ENCODE measurements at places on chromosomes 6 and 20. TPM values are rescaled to one million over a fixed set of nuclear protein-coding genes. Genes with fewer than 3 reads are reported as not detected.
A peak's percentile ranks its signal among the peaks of the same experiment; 100 is the strongest.

DNA sequence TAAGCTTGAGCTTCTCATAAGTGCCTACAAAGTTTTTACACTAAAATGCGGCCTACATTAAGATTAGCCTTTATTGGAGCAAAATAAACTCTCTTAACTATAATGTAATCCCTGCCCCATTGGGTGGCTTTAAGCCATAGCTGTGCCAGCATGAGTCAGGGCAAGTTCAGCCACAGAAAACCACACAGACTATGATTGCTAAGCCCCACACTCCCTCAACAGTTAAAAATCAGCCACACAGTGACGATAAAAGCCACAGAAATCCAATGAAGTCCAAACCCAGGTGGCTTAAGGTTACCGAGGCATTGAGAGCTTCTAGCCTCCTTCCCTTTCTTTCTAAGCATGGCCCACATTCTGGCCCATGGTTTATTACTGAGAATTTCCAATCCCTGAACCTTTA, 61.6 kb downstream of the GRM1 start:
- DNase-seq = no peak

- DNase-seq = no peak
Observed at GRCh38 chr20:47070176-47070575, 175.5 kb downstream of the EYA2 start.

- peak; percentile 88 for DNase-seq
Observed at GRCh38 chr6:89501222-89501621, 68.3 kb downstream of the ANKRD6 start.

DNA sequence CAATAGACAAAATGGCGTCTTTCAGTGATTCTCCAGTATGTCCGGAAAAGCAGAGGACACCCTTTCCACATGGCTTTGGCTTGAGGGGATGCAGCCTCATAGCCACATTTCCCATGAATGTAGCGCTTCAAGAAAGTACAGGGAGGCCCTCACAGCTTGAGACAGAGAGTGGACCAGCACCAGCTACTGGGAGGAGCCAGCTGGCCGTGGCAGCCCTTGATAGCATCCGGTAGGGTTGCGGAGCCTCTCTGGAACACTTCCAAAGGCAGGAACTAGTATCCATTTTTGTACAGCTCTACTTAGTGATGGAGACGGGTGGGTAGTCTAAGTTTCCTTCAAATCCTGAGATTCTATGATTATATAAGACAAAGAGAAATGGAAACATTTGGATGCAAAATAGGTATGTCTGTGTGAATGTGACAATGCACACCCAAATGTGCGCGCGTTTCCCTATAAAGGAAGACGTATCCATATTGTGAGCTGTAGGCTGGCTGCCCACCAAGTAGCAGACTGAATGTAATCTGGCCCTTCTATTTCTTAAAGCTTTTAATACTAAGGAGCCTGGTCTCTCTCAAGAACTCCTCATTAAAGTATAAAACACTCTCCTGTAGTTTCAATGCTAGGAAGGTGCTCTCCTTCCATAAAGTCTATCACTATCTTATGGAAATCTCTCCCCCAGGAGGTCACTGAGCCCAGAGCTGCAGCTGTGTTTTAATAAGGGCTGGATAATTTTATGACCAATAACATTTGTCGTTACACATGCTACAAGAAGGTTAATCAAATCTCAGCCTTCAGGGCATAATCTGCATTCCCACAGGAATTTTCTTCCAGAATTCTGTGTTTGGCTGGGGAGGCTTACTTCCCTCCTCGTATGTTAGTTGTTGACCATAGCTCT, 74.0 kb downstream of the SOBP start:
- DNase-seq = no peak

- DNase-seq = no peak
Observed at GRCh38 chr6:33967265-33967767, 163.5 kb upstream of the MLN start.

GRCh38 chr6:111357705-111358104, 125.3 kb downstream of the REV3L start:
- no peak for DNase-seq

DNA sequence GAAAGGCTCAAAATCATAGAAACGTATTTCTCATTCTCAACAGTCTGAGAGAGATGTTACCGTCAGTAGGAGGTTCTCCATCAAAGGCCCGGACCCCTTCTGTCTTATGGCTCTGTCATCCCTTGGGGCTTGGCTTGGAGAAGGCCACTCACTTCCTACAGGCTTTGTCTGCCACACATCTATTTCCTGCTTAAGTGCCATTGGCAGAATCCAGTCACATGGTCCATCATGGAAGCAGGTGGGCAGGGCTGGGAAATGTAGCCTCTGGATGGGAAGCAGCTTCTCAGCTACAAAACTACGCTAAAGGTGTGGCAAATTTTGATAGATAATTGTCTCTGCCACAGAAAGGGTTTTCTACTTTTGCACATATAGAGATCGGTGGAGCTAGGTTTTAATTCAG, 12.6 kb upstream of the ZFP64 start:
- DNase-seq = no peak

GRCh38 chr20:51899674-51900073, 97.4 kb upstream of the SALL4 start:
- peak; percentile 61 for DNase-seq

GRCh38 chr20:53774461-53775203, 181.0 kb upstream of the ZNF217 start:
- no peak for DNase-seq

DNA sequence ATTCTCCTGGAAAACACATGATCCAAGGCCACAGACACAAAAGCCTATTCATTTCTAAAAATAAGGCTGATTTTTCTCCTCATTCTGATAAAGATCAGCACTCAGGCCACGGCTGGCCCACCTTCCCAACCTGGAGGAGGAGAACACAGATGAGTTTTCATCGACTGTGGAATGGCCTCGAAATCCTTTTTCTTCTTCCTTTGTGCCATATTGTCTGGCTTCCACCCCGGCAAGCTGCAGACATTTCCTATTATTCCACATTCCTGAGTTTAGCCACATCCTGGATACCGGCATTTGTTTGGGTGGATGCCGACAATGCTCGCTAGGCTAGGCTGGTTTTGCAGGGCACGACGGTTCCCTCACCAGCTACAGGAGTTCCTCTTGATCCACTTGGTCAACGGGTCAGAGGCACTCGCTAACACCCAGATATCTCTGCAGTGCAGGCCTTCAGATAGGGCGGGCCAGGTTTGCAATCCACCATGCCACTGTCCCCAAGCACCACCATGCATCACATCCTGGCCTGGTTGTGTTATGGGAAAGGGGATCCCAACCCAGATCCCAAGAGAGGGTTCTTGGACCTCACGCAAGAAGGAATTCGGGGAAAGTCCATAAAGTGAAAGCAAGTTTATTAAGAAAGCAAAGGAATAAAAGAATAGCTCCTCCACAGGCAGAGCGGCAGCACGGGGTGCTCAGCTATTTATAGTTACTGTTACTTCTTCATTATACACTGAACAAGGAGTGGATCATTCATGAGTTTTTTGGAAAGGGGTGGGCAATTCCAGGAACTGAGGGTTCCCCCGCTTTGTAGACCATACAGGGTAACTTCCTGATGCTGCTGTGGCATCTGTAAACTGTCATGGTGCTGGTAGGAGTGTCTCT, 4.2 kb upstream of the CTSZ start:
- DNase-seq = peak; percentile 47

GRCh38 chr6:158996856-158997255, 3.1 kb downstream of the RSPH3 start:
- no peak for DNase-seq

DNA sequence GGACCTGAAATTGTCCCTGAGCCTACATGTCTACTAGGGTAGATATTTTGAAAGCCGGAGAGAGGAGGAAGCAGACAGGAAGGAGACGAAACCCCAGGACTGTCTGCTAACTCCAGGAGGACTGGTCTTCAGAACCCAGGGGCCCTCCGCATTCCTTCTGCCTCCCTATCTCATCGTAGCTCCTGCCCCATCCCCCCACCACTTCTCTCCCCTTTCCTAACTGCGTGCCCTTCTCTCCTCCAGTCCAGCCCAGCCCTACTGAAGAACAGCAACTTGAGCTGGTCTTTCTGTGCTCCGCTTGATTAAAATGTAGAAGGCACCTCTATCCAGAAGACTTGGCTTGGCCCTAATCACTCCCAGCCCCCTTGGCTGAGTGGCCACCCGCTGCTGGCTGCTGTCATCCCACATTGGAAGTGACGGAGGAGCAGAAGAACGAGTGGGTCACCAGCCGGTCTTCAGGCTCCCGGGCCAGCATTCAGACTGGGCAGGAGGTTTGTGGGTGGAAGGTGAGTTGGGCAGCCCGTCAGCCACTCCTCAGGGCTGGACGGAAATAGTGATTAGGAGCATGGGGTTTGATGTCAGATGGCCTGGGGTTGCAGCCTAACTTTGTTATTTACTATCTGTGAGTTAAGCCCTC, 28.8 kb upstream of the ANGPT4 start:
- peak; percentile 46 for DNase-seq

GRCh38 chr6:33758815-33759216, 12.1 kb upstream of the IP6K3 start:
- DNase-seq = no peak

GRCh38 chr6:41449399-41450245, 96.6 kb upstream of the FOXP4 start:
- no peak for DNase-seq

DNA sequence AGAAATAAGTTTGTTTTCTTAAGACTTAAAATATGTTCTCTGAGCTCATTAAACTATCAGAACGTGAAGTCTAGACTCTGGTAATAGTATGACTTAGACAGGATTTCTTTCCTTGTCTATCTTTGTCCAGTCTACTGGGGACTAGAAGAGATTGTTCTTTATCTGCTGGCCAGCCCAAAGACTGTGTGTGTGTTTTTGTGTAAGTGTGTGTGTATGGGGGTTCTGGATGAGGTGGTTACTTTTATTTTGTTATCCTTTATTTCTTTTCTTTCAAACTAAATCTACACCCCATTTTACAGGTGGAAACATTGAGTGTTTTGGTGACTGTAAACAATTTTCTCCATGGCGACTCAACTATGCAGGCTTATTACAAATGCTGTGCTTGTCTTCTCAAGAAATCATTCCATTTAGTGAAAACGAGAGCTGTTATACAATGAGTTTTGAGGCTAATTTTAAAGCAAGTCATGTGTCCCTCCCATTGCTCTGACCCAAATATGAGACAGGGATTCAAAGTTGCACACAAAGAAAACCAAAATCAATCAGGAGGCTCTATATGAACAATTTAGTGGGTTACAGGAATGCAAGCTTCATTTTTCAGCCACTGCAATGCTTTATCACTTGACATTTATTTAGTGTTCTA, 97.6 kb downstream of the ELOVL5 start:
- no peak for DNase-seq

DNA sequence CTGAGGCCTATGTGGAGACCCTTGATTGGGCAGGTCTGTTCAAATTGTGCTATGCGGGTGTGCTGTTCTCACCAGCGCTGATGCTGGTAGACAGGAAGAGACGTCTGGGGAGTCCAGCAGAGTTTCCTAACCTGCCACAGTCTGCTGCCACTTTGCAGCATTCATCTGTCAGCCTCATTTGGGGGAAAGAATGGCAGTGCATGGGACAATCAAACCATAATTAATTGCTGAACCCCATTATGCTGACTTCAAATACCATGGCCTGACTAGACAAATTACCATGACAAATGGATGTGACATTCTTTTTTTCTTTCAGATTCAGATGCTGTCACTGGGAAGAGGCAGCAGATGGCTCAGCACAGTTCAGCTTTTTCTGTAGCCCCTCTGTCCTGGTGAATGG, 171.4 kb upstream of the SYNDIG1 start:
- peak; percentile 31 for DNase-seq

GRCh38 chr6:89404512-89404911, 7.6 kb downstream of the RRAGD start:
- no peak for DNase-seq

GRCh38 chr20:21918398-21918797, 212.9 kb downstream of the PAX1 start:
- no peak for DNase-seq

DNA sequence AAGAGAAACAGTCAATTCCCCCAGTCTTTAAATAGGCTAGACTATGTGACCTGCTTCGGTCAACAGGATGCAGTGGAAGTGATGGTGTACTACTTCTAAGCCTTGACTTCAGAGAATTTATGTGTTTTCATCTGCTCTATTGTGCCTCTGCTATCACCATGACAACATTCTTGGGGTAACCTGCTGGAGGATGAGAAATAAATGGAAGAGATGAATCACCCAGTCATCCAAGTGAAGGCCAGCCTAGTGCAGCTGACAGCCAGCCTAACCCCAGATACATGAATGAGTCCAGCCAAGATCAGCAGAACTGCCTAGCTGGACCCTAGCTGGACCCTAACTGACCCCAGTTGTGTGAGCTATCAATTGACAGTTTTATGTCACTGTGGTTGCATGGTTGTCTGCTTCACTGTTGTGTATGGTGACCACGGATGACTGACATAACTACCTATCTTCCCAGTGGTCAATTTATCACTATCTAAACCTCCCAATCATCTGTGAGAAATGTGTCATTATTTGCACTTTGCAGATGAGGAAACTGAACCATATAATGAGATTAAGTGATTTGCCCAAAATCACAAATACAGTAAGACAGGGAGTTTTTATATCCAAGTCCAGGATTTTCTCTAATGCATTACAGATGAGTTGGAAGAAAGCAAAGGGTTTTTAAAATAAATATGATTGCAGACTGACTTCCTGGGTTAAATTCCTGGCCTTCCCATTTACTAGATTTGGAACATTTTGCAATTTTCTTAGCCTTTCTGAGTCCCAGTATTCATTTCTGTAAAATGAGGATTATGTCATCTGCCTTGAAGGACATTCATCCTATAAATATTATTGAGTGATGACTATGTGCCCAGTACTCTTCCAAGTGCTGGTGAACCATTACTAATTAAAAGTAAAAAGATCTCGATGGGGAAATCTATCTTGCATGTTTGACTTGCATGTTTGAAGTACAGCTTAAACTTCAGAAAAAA, 136.4 kb upstream of the PLCB4 start:
- DNase-seq = no peak

- no peak for DNase-seq
Observed at GRCh38 chr6:166423781-166424180, 41.0 kb upstream of the MPC1 start.

DNA sequence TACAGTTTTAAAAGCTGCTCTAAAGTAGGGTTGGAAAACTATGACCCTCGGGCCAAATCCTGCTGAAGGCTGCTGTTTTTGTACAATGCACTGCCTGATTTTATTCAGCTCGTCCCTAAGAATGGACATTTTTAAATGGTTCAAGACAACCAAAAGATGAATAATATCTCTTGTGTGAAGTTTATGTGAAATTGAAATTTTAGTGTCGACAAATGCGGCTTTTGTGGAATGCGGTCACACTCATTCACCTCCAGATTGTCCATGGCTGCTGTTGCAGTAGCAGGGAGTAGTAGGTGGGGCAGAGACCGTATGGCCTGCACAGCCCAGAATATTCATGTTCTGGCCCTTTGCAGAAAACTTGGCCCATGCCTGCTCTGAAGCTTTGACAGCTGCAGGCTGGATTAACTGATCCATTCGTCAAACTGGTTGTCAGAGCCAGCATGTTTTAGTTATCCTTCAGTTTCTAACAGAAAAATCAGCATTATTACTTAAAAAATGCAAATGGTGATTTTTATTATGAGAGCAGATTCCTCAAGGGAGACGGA, 91.6 kb downstream of the PSMG4 start:
- no peak for DNase-seq

MAK gene
- 0.50 TPM for total RNA-seq

ABHD16B gene
- not detected for total RNA-seq

ADGB gene
- total RNA-seq = not detected

LST1 gene
- total RNA-seq = not detected

RBPJL gene
- total RNA-seq = 1.4 TPM

FLRT3 gene
- total RNA-seq = 0.17 TPM

ULBP2 gene
- total RNA-seq = 1.1 TPM

BHLHE23 gene
- total RNA-seq = 5.0 TPM

MANEA gene
- 14.6 TPM for total RNA-seq

TBX18 gene
- total RNA-seq = not detected

LINC00237 gene
- 0.31 TPM for total RNA-seq

RNF8 gene
- 35.1 TPM for total RNA-seq

ADAM33 gene
- 4.0 TPM for total RNA-seq

PARD6B gene
- total RNA-seq = 29.2 TPM

TRIM31 gene
- not detected for total RNA-seq
